ENCODE measurements at places on chromosomes 11 and 22. TPM values are rescaled to one million over a fixed set of nuclear protein-coding genes. Genes with fewer than 3 reads are reported as not detected.

Gene OR6T1
- not detected for total RNA-seq

Gene MTFP1
- total RNA-seq = 8.3 TPM

Gene KCNK4
- total RNA-seq = not detected

- no peak for DNase-seq
Measured at GRCh38 chr22:36874309-36874696, 13.5 kb downstream of the NCF4 start.

- peak; percentile 70 for DNase-seq
Measured at GRCh38 chr11:88016392-88017170, 158.7 kb downstream of the RAB38 start.

DNA sequence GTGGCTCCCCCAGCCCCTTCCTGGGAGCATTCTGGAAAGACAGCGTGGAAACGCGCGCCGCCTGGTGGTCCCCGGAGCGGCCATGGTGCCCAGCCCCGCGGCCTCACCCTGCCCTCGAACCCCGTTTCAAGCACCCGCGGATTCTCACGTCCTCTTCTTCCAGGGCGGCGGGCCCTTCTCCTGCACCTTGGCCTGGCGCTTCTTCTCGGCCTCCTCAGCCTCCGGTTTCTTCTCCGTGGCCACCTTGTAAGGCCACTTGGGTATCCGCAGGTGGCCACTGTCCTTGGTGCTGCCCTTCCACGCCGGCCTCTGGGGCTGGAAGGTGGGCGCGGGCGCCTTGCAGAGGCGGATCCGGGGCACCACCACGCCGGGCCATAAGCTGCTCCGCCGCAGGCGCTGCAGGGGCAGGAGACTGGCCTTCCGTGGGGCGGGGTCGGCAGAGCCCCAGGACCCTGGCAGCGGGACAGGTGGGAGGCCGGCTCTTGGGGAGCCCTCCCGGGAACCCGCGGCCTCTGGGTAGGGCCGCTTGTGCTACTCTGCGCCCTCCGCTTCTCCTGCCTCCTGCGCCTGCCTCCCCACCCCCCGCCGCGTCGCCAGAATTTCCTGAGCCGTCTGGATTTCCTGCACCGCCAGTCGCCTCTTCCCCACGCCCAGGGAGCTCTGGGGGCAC, 83.4 kb downstream of the TRIM51G start:
- DNase-seq = no peak

DNA sequence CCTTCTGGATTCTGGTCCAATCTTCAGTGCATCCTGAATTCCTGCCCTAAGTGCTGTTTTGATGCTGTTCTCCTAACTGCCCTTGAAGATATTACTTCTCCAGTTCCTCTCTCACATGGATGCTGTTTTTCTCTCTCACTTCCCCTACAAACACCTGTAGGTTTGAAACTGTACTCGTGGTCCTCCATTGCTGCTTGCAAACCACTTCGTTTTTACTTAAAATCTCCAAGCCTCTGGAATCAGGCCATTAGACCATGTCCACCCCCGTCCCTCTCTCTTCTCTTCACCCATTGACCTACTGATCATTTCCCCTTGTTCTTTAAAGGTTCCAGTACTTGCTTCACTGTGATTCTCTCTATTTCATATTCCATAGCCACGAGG, 988.1 kb downstream of the NTM start:
- DNase-seq = no peak

DNA sequence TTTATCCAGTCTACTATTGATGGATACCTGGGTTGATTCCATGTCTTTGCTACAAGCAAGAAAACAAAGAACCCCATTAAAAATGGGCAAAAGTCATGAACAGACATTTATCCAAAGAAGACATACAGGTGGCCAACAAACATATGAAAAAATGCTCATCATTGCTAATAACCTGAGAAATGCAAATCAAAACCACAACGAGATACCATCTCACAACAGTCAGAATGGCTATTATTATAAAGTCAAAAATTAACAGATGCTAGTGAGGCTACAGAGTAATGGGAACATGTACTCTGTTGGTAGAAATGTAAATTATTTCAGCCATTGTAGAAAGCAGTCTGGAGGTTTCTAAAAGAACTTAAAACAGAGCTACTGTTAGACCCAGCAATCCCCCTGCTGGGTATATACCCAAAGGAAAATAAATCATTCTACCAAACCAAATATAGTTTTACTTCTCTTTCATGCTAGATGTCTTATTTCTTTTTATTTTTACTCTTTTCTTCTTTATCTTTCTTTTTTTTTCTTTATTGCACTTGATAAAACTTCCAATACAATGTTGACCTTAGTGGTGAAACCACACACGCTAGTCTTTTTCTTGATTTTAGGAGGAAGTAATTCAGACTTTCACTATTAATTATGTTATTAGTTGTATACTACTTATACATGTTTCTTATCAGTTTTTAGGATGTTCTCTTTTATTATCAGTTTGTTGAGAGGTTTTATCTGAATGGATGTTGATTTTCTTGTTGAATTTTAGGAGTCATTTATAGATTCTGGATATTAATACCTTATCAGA, 14.3 kb downstream of the TRIM22 start:
- no peak for DNase-seq

- no peak for DNase-seq
Measured at GRCh38 chr11:10139656-10140055, 154.4 kb downstream of the SBF2 start.

DNA sequence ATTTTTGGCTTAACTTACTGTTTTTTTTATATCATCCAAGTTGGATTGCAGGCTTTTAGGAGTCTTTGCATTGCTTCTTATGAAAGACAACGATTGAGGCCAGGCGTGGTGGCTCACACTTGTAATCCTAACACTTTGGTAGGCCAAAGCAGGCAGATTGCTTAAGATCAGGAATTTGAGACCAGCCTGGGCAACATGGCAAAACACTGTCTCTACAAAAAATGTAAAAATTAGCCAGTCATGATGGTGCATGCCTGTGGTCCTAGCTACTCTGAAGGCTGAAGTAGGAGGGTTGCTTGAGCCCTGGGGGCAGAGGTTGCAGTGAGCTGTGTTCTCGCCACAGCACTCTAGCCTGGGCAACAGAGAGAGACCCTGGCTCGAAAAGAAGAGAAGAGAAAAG, 56.6 kb downstream of the BID start:
- DNase-seq = no peak

DNA sequence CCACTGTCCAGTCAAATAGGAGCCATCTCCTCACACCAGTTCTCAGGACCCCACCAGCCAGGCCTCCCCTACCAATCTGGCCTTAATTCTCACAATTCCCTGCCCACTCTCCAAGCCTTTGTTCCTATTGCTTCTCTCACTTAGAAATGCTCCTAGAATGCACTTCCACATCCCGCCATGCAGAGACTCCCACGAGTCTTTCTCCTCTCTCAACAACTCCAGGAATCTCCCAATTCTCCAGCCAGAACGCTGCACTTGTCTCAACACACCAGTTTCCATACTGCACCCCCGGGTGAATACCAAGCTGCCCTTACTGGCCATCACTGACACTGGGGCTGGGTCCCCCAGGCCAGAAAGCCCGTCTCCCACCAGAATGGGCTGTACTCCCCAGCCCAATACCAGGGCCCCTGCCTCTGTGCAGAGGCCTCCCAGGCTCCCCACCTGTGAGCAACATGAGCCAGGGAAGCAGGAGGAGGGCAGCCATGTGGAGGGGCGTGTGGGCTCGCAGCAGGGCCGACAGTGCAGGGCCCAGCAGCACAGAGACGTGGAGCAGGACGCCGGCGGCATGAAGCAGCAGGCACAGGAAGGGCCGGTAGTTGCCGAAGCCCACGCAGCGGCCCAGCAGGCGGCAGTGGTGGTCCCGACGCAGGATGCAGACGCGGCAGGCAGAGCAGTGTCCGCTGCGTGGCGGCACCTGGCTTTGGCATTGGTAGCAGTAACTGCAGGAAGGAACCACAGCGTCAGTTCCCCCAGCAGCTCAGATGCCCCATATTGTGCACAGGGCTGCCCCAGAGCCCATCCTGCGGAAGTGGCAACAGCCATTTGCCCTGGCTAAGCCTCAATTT, 2.4 kb downstream of the ZDHHC24 start:
- no peak for DNase-seq

- DNase-seq = peak; percentile 85
Measured at GRCh38 chr11:67419325-67420049, 4.0 kb downstream of the CARNS1 start.

GRCh38 chr22:29195964-29196666, 9.6 kb upstream of the EMID1 start:
- DNase-seq = no peak

DNA sequence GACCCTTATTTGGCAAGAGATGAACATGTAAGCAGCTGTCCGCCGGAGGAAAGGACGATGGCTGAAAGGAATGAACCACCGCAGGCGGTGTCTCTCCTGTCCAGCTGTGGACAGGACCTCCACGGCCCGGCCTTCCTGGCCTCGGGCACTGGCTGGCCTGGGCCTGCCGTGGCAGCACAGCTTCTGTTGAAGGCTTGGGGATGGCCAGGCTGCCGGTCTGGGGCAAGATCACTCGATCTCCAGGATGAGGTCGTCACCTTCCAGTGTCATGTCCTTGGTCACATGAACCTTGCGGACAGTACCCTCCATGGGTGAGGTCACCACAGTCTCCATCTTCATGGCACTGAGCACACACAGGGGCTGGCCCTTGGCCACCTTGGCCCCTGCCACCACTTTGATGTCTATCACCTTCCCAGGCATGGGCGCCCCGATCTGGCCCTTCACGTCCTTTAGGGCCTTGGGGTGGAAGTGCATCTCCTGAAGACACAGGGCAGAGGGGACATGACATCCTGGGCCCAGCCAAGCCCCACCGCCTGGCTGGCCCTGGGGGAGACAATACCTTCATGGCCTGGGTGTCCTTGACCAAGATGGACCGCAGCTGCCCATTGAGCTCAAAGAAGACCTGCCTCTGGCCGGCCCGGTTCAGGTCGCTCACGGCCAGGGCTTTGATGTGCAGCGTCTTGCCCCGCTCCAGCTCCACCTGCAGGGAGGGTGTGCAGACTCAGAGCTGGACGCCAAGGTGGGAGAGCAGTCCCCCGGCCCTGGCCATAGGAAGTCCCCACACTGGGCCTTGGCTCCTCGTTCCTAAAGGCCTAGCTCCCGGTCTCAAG, 5.6 kb downstream of the RCE1 start:
- no peak for DNase-seq

- no peak for DNase-seq
Measured at GRCh38 chr22:33443683-33444082, 385.5 kb upstream of the SYN3 start.

DNA sequence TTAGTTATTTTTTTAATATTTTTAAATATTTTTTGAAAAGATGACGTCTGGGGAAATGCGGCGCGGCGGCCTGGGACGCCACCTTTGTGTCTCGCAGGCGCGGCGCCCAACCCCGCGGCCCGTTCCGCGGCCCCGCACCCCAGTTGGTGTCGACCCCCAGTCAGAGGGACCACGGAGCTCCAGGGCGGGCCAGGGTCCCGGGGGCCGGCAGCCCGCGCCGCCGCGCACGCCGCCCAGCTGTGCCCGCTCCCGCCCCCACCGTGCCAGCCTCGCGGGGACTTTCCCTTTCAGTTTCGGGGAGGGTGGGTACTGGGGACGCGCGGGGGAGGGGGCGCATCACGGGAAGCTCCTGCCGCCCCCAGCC, 1.6 kb downstream of the CCND1 start:
- DNase-seq = no peak

DNA sequence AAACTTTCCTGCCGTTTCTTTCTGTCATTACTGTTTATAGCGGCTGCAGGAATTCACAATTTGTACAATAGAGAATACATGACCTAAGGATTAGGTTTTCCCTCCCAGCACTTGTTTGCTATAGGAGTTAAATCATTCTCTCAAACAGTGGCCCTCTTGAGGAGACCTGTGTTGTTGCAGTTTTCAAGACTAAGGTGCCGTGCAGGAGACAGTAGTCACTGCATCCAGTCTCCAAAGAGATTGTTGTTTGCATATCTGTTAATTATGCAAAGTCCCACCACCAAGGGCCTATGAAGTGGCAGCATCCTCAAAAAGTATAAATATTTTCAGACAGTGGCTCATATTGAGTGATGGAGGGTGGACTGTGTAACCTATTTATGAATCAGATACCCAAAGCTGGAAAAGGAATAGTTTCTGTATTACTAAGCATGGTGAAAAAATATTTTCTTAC, 2.3 kb downstream of the PRSS23 start:
- no peak for DNase-seq

- no peak for DNase-seq
Measured at GRCh38 chr22:17115945-17116565, 5.1 kb downstream of the TMEM121B start.

DNA sequence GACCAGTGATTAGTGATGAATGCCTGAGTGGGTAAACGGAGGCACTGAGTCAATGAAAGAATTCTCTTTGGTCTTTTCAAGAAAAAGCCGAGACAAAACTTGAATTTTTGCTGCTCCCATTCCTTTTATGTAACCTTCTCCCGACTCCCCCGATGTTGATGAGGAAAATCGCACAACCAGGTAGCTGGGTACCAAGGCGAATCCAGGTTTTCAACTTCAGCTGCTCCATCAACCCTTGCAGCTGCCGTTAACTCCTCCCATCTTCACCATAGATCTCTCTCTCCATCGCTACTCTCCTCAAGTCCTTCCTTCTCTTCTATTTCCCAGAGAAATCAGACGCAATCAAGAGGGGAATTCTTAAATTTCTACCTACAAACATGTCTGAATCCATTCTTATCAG, 611 bp upstream of the USP2 start:
- DNase-seq = no peak

DNA sequence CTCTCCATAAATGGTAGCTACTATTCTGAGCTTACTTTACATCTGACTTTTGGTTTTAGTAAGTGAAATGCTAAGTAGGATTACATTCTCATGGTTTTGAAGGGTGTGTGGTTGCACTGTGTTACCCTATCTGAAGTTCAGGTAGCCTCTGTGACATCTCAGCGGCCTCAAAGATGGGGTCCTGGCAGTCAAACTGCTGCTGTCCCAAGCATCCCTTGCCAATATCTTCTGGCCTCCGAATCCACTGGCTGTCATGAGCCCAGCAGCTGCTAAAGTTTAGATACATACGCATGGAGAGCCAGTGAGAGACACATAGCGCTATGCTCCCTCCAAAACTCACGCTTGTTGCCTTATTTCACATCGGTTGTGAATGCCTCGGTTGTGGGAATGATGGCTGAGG, 34.9 kb downstream of the UBASH3B start:
- no peak for DNase-seq

GRCh38 chr11:109936661-109937180, 156.5 kb upstream of the ZC3H12C start:
- no peak for DNase-seq

GRCh38 chr11:132674151-132674550, 858.1 kb downstream of the OPCML start:
- no peak for DNase-seq
